ENCODE measurements at places on chromosomes 11 and 22.

DNA sequence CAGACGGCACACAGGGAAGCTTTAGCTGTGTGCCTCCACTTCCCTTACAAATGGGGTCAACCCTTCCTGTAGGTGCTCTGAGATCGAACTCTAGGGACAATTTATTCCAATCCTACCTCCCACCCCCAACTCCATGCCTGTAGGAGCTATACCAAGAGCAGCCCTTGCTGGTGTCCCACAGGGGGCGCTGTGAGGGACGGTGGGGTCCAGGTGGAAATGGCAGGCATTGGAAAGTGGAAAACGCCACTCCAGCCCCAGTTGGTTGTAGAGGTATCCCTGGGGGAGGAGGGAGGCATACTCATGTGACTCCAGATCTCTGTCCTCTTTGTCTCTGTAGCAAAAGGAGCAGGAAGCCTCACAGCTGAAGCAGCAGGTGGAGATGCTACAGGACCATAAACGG is 161.3 kb downstream of the MYO18B start:
- H3K27ac ChIP-seq = no peak overlapping the region
- no peak for DNase-seq
- H3K4me1 ChIP-seq = no peaks in the 10 kb centered on the region
- H3K36me3 ChIP-seq = no peaks in the 10 kb centered on the region

DNA sequence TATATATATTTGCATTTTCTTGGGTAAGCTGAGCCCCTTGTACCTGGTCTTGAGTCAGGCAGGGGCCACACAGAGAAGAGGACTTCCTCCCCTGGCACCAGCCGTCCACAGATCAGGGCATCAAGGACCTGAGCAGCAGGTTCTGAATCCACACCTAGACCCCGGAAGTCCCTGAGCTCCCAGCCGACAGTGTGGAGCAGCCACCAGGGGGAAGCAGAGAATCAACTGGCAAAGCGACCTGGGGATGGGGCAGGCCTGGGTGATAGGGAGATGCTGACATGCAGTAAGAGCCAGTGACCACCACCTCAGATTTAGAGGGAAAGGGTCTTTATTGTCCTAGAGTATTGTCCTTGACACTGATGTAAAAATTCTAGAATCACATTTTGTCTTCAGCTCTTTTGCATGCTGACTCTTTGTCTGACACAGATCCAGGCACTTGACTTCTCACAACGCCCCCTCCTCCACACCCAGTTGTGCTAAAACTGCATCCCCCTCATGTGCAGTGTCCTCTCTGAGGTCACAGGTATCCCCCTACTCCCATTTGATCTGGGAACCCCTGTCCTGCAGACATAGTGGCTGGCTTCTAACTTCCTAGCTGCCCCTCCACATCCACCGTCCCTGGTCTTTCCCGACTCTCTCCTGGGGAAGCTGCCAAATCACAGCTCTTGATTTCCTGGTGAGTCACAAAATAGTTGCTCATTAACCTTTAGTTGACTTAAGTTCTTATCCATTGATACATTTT is 109.3 kb downstream of the GGTLC2 start:
- peaks cover 65% of the 10 kb centered on the region for H3K27me3 ChIP-seq
- peak; percentile 66 for DNase-seq
- H3K4me3 ChIP-seq = no peak overlapping the region
- H3K4me1 ChIP-seq = no peaks in the 10 kb centered on the region
- no peaks in the 10 kb centered on the region for H3K36me3 ChIP-seq

GRCh38 chr11:83159902-83160865 is 3.3 kb downstream of the PCF11 start:
- peaks cover 4% of the 10 kb centered on the region for H3K36me3 ChIP-seq
- H3K27me3 ChIP-seq = no peaks in the 10 kb centered on the region
- H3K4me1 ChIP-seq = peaks cover 35% of the 10 kb centered on the region
- DNase-seq = no peak
- H3K4me3 ChIP-seq = peak overlapping the region; percentile 100
- peak overlapping the region; percentile 100 for H3K27ac ChIP-seq

DNA sequence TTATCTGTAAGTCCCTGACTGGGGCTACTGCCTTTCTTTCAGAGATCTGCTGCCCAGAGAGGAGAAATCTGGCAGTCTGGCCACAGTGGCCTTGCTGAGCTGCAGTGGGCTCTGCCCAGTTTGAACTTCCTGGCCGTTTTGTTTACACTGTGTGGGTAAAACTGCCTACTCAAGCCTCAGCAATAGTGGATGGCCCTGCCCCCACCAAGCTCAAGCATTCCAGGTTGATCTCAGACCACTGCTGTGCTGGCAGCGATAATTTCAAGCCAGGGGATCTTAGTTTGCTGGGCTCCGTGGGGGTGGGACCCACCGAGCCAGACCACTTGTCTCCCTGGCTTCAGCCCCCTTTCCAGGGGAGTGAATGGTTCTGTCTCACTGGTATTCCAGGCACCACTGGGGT is 117.5 kb downstream of the TRPC6 start:
- no peak overlapping the region for H3K4me3 ChIP-seq
- H3K27me3 ChIP-seq = no peaks in the 10 kb centered on the region
- no peaks in the 10 kb centered on the region for H3K36me3 ChIP-seq
- no peak overlapping the region for H3K27ac ChIP-seq

DNA sequence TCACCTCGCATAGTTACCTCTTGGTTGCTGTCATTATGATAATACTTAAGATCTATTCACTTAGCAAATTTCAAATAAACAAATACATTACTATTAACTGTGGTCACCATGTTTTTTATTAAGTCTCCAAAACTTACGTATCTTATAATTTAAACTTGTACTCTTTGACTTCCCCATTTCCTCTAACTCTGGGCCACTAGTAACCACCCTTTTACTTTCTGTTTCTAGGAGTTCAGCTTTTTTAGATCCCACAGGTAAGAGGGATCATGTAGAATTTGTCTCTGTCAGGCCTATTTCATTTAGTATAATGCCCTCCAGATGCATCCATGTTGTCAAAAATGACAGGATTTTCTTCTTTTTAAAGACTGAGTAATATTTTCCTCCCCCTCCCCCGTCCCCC is 212.4 kb upstream of the C11orf87 start:
- no peaks in the 10 kb centered on the region for H3K36me3 ChIP-seq
- H3K27me3 ChIP-seq = peaks cover 3% of the 10 kb centered on the region
- no peak for DNase-seq
- H3K4me1 ChIP-seq = no peaks in the 10 kb centered on the region

GRCh38 chr11:34468209-34468841 is 29.6 kb downstream of the CAT start:
- no peak overlapping the region for H3K27ac ChIP-seq
- no peaks in the 10 kb centered on the region for H3K27me3 ChIP-seq
- H3K36me3 ChIP-seq = peaks cover 77% of the 10 kb centered on the region
- no peaks in the 10 kb centered on the region for H3K4me1 ChIP-seq
- no peak for DNase-seq

DNA sequence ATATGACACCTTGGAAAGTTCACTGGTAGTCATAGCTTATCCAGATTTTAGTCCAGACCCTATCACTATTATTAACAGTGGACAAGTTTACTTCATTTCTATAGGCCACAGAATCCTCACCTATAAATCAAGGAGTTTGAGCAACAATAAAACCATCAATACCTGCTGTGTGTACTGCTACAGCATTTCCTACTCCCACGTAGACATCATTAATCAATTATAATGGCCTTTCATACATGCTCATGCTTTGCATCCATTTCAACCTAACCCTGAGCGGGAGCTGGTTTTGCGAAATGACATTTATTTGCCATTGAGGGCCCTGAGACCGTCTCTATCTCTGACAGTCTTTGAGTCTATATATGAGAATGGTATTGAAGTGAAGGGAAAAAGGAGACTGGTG is 312.3 kb downstream of the FAT3 start:
- no peaks in the 10 kb centered on the region for H3K27me3 ChIP-seq
- H3K36me3 ChIP-seq = no peaks in the 10 kb centered on the region
- H3K4me1 ChIP-seq = peaks cover 5% of the 10 kb centered on the region
- no peak for DNase-seq
- H3K4me3 ChIP-seq = no peak overlapping the region
- no peak overlapping the region for H3K27ac ChIP-seq

All from mesothelial cell of epicardium (in vitro differentiated cells).